ENCODE measurements at places on chromosomes 11 and 22. TPM values are rescaled to one million over a fixed set of nuclear protein-coding genes. Genes with fewer than 3 reads are reported as not detected.

Gene CBLIF
- not detected for total RNA-seq

Gene OMP
- 0.75 TPM for total RNA-seq

Gene MAJIN
- total RNA-seq = not detected

Gene HEPHL1
- total RNA-seq = 0.11 TPM

Gene SOX10
- total RNA-seq = not detected

Gene GAL3ST3
- total RNA-seq = not detected

Gene CNGA4
- total RNA-seq = under 0.01 TPM

Gene TEX54
- total RNA-seq = not detected

Gene OR4S2
- total RNA-seq = not detected

Gene TESMIN
- 0.87 TPM for total RNA-seq

Gene OR5W2
- total RNA-seq = not detected

Gene OR52M1
- not detected for total RNA-seq

Gene SORL1
- 10.6 TPM for total RNA-seq

Gene GSTT2
- 1.00 TPM for total RNA-seq

Gene SNRPD3
- total RNA-seq = 221 TPM

Gene OR2AG2
- 0.55 TPM for total RNA-seq

Gene IGLL1
- not detected for total RNA-seq

Measured in uterine smooth muscle cell (primary cell).